Posterior vena cava (tissue), 2 donors: ENCODE measurements at places on chromosomes 4 and X. TPM values are rescaled to one million over a fixed set of nuclear protein-coding genes. Genes with fewer than 3 reads are reported as not detected.

The PYURF gene
- 65.9 TPM for total RNA-seq

The PAGE5 gene
- total RNA-seq, result not detected

- DNase-seq, result no peak
Observed at GRCh38 chr4:76504613-76505465, 69.8 kb downstream of the SHROOM3 start.

DNA sequence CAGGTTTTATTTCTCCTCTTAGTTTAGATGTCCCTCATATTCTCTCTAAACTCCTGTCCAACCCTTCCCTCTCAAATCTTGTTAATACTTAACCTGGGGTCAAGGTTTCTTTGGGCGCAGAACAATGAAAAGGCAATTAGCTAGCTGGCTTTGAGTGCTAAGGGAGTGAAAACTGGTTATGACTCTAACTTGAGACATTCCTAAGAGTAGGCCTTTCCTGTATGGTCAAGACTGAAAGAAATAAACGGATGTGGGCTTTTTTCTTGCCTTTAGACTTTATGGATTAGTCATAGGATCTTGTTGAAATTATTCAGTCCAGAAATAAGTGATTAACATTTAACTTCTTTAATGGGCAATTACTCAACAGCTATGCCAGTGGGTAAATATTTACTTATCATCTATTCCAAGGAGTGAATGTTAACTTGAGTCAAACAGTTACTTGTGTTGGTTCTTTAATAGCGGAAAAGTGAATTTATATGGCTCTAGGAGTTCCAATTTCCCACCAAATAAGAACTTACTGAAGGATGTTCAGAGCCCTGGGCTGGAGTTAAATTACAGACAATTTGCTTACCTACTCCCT lies 141.7 kb upstream of the SCML1 start:
- no peak for DNase-seq

DNA sequence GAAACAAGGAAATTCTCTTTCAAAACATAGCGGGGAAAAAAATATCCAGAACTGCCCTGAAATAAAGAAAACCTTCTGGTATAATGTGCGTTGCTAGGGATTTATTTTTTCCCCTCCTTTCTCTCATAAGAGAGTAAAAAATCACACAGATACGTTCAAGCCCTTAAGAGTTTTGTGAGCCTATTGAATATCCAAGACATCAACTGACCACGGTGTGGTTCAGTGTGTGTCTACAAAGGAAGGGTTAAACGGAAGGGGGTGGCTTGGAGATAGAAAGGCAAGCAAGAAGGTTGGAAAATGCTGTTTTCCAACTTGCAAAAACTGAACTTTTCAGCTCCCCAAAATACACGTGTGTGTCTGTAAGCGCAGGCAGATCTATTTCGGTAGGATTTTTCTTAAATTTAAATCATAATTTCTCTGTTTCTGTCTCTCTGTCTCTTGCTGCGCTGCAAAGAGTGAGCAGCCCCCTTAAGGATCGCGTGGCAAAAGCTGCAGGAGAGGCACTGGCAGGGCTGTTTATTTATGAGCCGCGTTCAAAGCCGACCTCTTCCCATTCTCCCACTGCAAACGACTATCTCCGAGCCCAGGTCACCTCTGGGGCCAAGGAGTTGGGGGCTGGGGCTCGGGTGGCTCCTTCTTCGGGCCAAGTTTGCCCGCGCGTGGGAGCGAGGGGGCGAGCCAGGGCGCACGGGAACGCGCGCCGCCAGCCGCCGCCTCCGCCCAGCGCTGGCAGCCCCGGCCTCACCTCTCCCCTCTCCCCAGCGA lies 492 bp upstream of the SLIT2 start:
- DNase-seq, result no peak

GRCh38 chr4:47088298-47088697 lies 56.9 kb downstream of the GABRB1 start:
- no peak for DNase-seq
